ENCODE measurements at places on chromosomes 1 and 21.

DNA sequence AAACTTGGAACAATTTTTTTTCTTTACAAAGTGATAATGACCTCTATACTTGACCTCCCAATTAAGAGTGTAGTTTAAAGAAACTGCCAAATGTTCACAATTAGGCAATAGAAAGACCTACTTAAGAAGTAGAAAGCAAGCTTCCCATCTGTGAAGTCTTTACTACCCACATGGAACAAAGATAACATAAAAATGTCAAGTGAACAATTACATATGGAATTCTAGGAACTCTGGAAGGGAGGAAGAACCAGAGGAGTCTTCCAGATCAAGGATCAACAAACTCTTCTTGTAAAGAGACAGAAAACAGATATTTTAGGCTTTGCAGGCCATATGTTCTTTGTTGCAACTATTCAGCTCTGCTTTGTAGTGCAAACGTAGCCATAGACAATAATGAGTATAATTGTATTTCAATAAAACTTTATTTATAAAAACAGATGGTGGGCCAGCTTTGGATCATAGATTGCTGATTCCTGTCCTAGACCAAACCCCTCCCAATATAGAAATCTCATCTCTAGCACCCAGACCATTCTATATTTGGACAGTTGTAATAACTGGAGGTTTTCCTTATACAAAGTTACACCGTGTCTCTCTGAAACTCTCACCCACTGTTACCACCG lies 68.4 kb upstream of the MAGI3 start:
- DNase-seq = no peak

DNA sequence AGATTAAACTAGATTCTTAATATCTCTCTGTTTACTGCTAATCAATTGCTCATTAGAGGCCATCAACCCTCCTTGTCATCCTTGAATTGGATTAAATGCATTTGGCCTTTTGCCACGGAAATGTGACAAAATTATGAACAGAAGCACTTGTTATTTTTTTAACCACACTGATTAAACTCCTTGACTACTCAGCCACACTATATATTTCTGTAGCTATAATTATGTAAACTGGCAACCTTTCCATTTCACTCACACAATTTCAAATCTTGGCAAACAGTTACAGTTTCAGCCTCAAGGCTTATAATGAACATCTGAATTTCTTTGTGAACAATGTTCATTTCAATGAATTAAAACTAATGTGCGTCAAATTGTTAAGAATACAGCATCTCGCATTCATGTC lies 10.1 kb downstream of the ADAMTS5 start:
- no peak for DNase-seq

DNA sequence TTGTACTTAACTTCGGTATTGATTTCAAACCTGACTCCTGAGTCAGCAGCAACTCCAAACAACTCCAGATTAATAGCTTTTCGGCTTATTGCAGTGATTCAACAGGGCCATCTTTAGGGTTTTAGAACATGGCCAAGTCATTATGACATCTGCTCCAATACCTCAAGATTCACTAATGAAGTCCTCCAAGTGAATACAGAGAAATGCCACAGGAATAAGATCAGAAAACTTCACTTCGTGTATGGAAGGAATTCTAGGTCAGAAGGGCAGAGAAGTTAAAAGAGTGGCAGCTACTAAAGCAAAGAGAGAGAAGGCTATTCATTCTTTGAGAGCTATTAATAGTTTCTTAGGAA lies 7.6 kb upstream of the C1orf116 start:
- no peak for DNase-seq

DNA sequence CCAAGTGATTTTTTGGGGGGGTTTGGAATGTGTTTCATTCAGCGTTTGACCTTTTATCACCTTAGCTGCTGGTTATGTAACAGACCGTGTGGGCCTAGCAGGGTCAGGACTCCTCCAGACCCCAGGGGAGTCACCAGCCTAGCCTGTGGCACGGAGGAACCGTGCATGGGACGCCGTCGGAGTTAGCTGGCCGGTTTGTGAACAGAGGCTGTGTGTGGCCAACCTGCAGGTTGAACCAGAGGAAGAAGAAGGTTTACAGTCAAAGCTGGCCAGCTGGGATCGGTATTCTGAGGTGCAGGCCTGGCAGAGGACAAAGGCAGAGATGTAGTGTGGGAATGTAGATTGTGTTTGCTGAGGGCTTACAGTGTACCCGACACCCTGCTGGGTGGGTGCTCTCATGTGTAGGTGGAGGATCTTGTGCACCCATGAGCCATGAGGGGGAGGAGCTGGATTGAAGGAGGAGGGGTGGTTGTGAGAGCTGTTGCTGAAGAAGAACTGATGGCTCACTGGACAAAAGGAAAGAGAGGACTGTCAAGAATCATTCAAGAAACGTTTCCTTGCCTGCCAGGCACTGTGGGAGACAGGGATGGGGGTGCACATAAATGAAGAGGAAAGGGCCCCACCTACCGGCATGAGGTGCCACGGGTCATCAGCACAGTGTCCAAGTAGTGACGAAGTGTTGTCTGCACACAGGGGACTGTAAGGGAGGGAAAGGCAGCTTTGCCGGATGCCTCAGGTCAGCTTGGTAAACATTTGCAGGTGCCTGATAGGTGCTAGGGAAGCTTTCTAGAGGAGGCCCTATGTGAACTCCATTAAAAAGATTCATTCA lies 40.0 kb upstream of the PWP2 start:
- no peak for DNase-seq

DNA sequence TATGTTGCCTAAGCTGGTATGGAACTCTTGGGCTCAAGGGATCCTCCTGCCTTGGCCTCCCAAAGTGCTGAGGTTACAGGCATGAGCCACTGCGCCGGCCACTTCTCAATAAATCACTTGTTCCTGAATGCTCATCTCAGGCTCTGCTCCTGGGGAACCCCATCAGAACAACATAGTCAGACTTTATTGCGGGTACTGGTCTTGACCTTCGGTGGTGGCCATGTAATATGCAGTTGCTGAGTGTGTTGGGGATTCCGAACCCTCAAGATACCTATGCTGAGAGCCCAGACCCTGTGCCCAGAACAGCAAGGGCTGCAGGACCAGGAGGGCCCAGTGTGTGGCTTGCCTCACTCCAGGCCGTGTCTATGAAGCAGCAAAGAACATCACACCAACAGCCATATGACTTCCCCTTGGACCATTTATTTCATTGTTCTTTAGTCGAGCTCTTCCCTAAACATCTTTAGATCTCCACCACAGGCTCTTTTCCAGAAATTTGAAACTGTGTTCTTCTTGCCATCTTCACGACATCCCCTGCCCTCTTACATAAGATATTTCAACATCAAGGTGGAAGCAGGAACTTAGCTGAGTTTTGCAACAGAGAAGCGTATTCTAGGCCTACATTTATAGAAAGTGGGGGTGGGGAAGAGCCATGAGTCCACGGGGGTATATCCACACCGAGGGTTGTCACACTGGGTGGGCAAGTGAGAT lies 12.7 kb upstream of the SDHB start:
- DNase-seq = no peak

GRCh38 chr1:4868521-4868920 lies 214.1 kb downstream of the AJAP1 start:
- no peak for DNase-seq

GRCh38 chr1:154810571-154810970 lies 59.5 kb downstream of the KCNN3 start:
- DNase-seq = no peak

- no peak for DNase-seq
Measured at GRCh38 chr1:118826669-118827068, 161.5 kb downstream of the TBX15 start.

GRCh38 chr1:56447823-56448222 lies 131.5 kb downstream of the PLPP3 start:
- DNase-seq = no peak

DNA sequence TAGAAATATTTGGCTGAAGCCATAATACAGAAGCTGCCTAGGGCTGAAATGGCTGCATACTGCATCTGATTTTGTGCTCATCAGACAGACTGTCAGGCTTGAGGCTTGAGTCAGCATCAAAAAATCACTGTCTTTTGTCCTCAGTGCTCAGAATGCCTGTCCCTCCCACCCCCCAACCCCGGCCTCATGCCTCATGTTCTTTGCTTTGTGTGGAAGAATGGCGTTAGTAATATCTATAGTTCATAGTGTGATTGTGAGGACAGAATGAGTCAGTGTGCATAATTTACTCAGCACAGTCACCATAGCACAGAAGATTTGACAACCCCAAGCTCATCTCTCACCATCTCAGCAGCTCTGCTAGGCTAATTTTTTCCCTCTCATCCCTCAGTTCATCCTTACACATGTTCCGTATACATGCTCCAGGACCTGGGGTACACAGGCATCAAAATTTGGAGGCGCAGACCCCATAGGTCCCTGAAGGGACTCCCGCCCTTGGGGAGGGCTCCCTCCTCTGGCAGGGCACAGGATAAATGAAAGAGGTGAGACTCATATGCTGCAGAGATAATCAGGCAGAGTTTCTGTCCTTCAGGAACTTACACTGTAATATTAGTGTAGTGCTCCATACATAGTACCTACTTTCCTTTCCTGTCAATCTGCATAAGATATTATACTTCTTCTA lies 159.1 kb upstream of the C8B start:
- no peak for DNase-seq

DNA sequence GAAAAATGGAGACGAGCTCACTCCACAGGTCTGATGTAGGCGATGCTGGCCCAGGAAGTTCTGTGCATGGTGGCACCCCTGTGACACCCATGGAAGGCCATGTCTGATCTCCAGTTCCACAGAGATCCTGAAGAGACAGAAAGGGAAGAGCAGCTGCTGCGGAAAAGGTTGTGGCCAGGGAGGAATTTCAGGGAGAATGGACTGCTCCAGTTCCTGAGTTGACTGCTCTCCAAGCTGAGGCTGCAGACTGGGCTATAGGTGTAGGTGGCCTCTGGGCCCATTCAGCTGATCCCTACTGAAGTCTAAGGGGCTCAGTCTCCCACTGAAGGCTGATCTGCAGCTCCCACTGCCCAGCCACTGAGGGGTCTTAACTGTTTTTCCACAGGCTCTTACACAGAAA lies 89.2 kb downstream of the ETS2 start:
- no peak for DNase-seq

DNA sequence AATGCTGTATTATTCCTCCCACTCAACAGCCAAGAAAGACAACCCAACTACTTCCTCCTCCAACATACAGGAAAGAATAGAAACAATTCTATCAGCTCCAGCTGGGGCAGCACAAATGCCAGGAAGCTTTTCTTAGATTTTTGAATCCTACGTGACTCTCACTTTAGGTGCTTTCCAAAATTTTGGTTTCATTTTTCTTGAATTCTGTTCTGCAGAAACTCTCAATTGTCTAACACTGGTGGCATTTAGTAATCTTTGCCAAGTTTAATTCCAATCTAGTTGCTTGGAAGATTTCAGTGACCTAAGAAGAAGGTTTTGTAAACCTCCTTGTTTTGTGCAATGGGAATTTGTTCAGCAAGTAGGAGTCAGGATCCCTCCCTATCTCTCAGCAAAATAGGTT lies 37.1 kb upstream of the DOCK7 start:
- no peak for DNase-seq

DNA sequence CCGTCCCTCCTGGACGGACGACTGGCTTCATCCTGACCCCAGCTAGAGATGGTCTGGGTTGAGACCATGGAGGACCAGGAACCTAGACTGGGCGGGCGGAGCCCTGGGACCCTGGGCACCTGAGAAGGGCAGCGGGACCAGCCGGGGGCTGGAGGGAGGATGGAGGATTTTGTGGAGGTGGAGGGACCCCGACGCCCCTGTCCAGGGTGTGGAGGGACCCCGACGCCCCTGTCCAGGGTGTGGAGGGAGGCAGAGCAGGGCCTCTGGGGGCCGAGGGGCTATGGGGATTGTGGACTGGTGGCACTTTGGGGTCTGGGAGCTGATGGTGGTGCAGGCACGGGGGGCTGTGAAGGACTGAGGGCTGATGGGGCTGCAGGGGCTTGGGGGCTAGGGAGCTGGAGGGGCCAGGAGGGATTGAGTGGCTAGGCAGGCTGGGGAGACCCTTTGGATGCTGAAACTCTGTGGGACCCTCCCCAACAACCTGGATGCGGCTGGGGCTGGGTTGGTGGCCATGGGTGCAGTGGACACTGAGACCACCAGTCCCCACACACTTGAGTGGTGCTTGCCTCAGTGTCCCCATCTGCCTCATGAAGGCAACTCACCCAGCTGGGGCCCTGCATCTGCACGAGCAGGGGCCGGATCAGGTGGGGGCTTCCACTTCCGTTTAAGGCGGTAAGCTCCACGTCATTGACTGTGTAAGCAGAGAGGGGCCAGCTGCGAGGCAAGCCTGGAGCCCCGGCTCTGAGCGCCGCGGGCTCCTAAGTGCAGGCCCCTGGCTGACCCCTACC lies 7.4 kb downstream of the GJC2 start:
- no peak for DNase-seq

GRCh38 chr1:208318150-208318734 lies 74.1 kb upstream of the PLXNA2 start:
- no peak for DNase-seq

- DNase-seq = no peak
Measured at GRCh38 chr1:8512504-8512903, 194.6 kb downstream of the SLC45A1 start.

DNA sequence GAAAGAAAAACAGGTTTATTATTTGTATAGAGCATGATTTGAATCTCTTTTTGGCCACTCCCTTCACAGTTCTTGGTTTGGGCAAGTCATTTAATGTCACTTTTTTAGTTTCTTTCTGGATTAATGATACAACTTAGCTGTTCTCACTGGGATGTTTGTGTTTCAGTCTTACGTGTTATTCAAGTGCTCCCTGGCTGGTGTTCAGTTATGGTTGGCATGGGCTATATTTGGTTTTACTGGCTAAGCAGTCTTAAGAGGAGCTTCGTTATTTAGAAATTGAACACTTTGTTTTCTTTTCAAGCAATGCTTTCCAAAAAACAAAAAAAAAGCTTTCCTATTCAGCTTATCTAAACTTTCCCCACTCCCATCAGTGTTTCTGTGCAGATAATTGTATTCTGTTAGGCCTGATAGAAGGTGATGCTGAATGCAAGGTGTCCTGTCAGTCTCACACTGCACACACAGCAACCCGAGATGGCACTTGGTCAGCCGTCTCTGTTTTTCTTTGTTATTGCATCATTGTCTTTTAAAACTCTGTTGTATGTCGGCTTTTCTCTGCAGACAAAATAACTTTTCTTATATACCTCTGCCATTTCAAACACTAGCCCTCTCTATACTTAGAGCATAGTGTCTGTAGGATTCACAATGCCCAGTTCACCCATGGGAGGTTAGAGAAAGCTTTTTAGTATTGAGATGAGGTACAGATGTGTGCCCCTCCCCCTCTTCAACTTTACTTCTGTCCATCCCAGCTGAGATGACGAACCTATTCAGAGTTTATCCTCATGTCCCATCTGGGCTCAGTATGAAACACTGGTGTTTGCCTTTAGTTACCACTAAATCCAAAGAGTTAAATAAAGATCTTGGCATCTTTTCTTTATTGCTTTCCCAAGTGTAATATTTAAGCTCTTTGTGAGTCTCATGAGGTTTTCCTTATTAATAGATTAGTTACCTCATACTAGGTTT lies 80.2 kb downstream of the VPS13D start:
- DNase-seq = no peak
